Glomerular endothelial cell (primary cell): ENCODE measurements at places on chromosomes 2 and 18. TPM values are rescaled to one million over a fixed set of nuclear protein-coding genes. Genes with fewer than 3 reads are reported as not detected.

Gene CPO
- 0.48 TPM in 1 of 2 replicates, not detected in the other for total RNA-seq

Gene INPP1
- 15.5 and 19.1 TPM in 2 replicates for total RNA-seq

Gene CCDC74B
- 1.2 and 2.2 TPM in 2 replicates for total RNA-seq

Gene FKBP1B
- total RNA-seq: 14.9 and 18.1 TPM in 2 replicates

Gene C2orf66
- total RNA-seq: 0.39 and 1.1 TPM in 2 replicates

Gene ANKRD39
- 21.4 and 21.5 TPM in 2 replicates for total RNA-seq

Gene UGT1A10
- total RNA-seq: not detected in 2 replicates

Gene AQP12B
- not detected in 2 replicates for total RNA-seq

Gene SANBR
- 8.5 and 16.0 TPM in 2 replicates for total RNA-seq

Gene CTNNA2
- total RNA-seq: not detected in 2 replicates

Gene ITM2C
- total RNA-seq: 47.2 and 91.2 TPM in 2 replicates

Gene FEV
- not detected in 2 replicates for total RNA-seq

Gene ASXL3
- 0.19 and 0.47 TPM in 2 replicates for total RNA-seq

Gene TFPI
- 182 and 224 TPM in 2 replicates for total RNA-seq

Gene CCL20
- total RNA-seq: 2.6 and 6.0 TPM in 2 replicates

Gene COL3A1
- 7.5 and 54.2 TPM in 2 replicates for total RNA-seq

Gene RBKS
- 0.63 and 1.6 TPM in 2 replicates for total RNA-seq

Gene GALR1
- total RNA-seq: not detected in 2 replicates

Gene KIAA2012
- total RNA-seq: not detected in 2 replicates

Gene NGEF
- total RNA-seq: 0.19 and 0.47 TPM in 2 replicates

Gene ASB18
- total RNA-seq: not detected in 2 replicates

Gene CCDC68
- 0.97 and 3.2 TPM in 2 replicates for total RNA-seq

Gene CIB4
- not detected in 2 replicates for total RNA-seq

Gene PRKCE
- 39.6 and 49.8 TPM in 2 replicates for total RNA-seq

Gene CYRIA
- total RNA-seq: 16.0 and 19.4 TPM in 2 replicates

Gene WNT6
- not detected in 2 replicates for total RNA-seq

Gene STAT4
- 0.44 and 2.8 TPM in 2 replicates for total RNA-seq

Gene NEU2
- total RNA-seq: not detected in 2 replicates

Gene GALM
- total RNA-seq: 4.1 and 4.8 TPM in 2 replicates

Gene LRRC30
- total RNA-seq: not detected in 2 replicates

Gene LINC00305
- 2.6 TPM in 1 of 2 replicates, not detected in the other for total RNA-seq

Gene PARD6G
- 5.1 and 5.4 TPM in 2 replicates for total RNA-seq

Gene GRB14
- total RNA-seq: 1.2 and 3.2 TPM in 2 replicates

Gene SERPINB11
- not detected in 2 replicates for total RNA-seq

Gene ERMN
- total RNA-seq: 0.19 TPM in 1 of 2 replicates, not detected in the other

Gene PDE1A
- total RNA-seq: 0.06 TPM in 1 of 2 replicates, not detected in the other

Gene ALPP
- total RNA-seq: not detected in 2 replicates

Gene C2orf15
- total RNA-seq: 0.41 TPM in 1 of 2 replicates, not detected in the other

Gene IL1R2
- total RNA-seq: not detected in 2 replicates

Gene CRYGD
- not detected in 2 replicates for total RNA-seq
